ENCODE measurements at places on chromosomes 2 and 18.

- DNase-seq: no peak
These were observed 19.9 kb downstream of the WDSUB1 start for GRCh38 chr2:159266554-159266953.

DNA sequence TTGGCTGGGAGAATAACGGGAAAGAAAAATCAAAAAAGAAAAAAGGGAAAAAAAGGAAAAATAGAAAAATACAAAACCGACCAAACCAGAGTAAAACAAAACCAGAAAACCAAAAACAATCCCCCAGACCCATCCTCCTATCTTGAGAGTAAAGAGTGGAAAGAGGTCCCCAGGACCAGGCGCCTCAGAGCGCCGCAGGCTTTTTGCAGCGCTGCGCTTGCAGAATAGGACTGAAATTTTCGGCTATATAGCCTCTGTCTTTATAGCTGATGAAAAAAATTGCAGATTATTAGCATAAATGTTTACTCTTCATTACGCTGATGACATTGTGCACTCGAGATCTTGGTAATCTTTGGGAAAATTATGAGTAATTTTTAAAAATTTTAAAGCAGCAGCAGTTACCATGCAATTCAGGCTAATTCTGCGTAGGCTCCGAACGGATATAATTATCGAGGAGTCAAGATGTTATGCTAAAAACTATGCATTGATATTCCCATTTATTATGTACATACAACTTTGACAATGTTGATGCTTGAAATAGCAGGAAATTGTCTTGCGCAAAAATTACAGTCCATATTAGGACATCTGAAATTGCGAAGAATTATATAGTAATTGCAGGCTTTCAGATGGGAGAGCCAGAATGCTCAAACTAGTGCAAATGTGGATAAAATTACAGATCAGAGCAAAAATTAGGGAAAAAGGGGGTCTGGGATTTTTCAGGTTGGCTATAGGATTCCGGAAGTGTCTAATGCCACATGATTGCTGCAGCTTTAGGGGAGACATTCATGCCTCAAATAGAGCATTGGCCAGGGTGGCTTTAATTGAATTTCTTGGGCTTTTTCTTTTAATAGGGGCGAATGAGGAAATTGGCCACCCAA lies 8.3 kb downstream of the DLX1 start:
- DNase-seq: no peak

DNA sequence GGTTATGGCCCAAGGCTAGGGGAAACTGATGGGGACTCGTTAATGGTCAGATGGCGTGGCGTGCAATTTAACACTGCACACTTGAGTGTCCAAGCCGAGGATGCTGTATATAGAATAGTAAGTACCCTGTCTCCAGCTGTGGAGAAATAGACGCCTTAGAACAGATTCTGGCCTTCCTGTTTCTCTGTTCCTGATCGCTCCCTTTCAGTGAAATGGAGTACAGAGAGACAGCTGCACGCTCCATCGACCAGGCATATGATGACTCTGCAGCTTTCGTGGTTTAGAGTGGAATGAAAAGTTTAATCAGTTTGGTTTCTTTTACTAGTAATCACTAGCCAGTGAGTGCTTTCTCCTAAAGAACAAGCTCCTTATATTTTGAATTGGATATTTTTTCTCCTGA lies 213.4 kb downstream of the NEDD4L start:
- DNase-seq: no peak

GRCh38 chr2:88165332-88166003 lies 4.7 kb upstream of the THNSL2 start:
- no peak for DNase-seq

DNA sequence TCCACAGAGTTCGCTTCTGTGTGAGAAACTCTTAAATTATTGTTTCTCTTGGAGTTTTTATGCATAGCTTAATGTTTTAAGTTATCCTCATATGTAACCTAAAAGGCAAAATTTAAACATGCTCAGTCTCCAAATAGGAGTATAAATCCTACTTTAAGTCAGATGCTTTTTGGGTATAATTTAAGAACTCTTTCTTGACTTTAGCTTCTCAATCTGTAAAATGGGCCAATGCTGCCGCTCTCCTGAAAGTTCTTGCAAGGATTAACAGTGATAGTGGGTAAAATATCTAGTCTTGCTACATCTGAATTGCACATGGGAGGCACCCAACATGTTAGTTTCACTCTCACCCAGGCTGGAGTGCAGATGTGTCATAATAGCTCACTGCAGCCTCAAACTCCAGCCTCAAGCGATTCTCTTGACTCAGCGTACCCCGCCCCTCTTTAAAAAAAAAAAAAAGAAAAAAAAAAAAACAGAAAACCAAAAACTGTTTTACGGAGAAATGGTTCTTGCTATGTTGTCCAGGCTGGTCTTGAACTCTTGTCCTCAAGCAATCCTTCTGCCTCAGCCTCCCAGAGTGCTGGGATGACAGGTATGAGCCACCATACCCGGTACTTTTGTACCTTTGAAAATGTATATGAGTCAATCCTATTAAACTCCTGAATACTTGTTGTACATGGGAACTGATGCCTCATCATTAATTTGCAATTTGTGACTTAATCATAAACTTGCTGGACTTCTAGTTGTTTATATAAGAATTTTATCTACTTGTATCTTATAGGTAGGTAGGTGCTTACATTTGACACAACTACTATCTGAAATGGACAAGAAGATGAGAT lies 1.8 kb downstream of the FBXO48 start:
- no peak for DNase-seq

- no peak for DNase-seq
These were observed 76.0 kb downstream of the EPC2 start for GRCh38 chr2:148720501-148721001.

DNA sequence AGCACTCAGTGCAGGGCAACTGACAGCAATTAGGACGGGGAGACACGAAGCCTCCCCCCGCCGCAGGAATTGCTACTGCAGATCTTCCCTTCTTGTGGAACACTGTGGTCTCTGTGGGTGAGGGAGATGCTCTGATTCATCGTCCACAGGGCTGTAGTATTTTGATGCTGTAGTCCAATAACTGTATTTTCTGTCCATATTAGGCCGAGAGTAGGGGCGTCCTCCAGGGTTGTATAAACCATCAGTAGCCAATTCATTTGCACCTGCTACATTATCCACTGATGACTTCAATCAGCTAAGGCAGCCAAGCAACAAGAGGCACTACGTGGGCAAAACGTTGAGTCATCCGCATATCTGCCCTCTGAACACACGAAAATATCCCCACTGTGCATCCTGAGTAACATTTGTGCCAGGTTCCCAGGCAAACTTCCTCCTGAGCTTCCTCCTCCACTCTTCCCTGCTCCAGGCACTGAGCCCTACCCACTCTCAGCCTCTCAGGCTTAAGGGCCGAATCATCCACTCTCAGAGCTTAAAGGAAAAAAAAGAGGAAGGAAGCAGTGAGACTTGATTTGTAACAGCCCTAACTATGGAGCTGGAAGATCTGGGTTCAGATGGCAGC lies 62.1 kb downstream of the LBH start:
- no peak for DNase-seq
